ENCODE measurements at places on chromosomes 12 and 14. TPM values are rescaled to one million over a fixed set of nuclear protein-coding genes. Genes with fewer than 3 reads are reported as not detected.

The OR6C65 gene
- not detected for total RNA-seq

The KRT78 gene
- not detected for total RNA-seq

The KLRC1 gene
- not detected for total RNA-seq

The FAM90A1 gene
- total RNA-seq: not detected

The MED13L gene
- total RNA-seq: 15.4 TPM

The CLEC4A gene
- not detected for total RNA-seq

The ANGEL1 gene
- 7.3 TPM for total RNA-seq

The B4GALNT3 gene
- 1.0 TPM for total RNA-seq

The EPYC gene
- not detected for total RNA-seq

The SCNN1A gene
- total RNA-seq: 6.5 TPM

The PTHLH gene
- total RNA-seq: 34.4 TPM

The SLCO1B1 gene
- 0.42 TPM for total RNA-seq

The RNASE3 gene
- total RNA-seq: not detected

The FOXA1 gene
- total RNA-seq: 10.6 TPM

The KSR2 gene
- 0.60 TPM for total RNA-seq

The PRH2 gene
- not detected for total RNA-seq

The TAPBPL gene
- total RNA-seq: 5.2 TPM

The PLBD1 gene
- total RNA-seq: 3.8 TPM

The COQ5 gene
- total RNA-seq: 26.4 TPM

The ADAMTS20 gene
- total RNA-seq: not detected

The ACSS3 gene
- total RNA-seq: not detected
